ENCODE measurements at places on chromosomes 5 and 9.

GRCh38 chr9:128206916-128207910, 4.0 kb downstream of the DNM1 start:
- DNase-seq, result no peak

GRCh38 chr9:131960311-131960710, 119.4 kb downstream of the MED27 start:
- no peak for DNase-seq

GRCh38 chr9:27383524-27383923, 86.6 kb upstream of the EQTN start:
- DNase-seq, result no peak

GRCh38 chr5:16906255-16906654, 29.8 kb downstream of the MYO10 start:
- DNase-seq, result no peak

Data from GM12892 (cell line).